Spleen (tissue), 13 donors: ENCODE measurements at places on chromosomes 2 and 18.

- peak; percentile 37 for DNase-seq
These were observed 52.8 kb upstream of the HAAO start for GRCh38 chr2:42844901-42845821.

DNA sequence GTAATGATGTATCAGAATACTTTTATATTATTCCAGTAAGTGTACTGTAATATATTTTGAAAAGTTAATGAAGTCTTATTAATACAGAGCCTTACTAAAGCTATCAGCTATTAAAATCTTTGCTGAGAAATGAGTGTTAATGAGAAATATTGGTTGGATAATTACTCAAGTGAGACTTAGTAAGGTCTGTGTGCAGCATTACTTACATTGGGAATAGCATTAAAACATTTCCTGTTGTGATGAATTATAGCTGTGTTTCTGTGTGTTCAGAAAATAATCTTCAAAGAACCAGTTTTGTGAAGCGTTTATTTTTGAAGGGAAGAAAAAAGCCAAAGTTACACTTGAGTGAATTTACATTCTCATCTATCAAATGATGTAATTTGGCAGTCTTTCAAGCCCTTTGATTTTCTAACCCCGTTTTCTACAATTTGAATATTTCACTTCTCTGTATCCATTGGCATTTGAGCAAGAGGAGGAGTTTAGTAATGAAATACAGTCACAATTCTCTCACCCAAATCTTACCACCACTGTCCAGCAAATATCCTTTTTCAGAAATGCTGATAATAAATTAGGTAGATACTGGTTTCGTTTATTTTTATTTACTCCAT is 123.5 kb upstream of the BOD1L2 start:
- no peak for DNase-seq

DNA sequence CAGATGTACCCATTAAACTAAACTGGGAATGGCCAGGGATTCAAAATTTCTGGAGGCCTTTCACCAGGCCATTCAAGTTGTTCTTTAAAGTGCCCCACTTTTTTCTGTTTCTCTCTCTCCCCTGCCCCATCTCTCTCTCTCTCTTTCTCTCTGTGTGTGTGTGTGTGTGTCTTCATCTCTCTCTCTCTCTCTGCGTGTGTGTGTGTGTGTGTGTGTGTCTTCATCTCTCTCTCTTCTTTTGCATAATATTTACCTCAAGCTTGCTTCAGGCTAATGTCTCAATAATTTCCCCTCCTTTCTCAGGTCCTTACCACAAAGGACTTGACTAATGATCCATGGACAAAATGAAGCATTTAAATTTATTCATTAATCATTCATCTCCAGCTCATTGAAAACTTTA is 164.2 kb upstream of the KLHL14 start:
- DNase-seq: no peak

DNA sequence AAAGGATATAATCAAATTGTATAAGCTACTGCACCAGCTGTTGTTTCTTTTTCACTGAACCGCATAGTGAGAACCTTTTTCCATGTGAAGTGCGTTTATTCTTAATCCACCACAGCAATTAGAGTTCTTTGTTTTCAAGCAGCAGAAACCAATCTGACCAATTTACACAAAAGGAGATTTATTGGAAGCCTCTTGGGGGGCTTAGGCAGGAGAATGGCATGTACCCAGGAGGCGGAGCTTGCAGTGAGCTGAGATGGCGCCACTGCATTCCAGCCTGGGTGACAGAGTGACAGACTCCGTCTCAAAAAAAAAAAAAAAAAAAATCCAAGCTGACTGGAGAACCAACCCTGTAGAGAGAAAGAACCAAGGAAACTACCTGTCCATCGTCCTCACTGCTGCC is 10.0 kb downstream of the ADNP2 start:
- DNase-seq: no peak

GRCh38 chr2:208224802-208225201 is 30.1 kb downstream of the IDH1 start:
- DNase-seq: no peak

DNA sequence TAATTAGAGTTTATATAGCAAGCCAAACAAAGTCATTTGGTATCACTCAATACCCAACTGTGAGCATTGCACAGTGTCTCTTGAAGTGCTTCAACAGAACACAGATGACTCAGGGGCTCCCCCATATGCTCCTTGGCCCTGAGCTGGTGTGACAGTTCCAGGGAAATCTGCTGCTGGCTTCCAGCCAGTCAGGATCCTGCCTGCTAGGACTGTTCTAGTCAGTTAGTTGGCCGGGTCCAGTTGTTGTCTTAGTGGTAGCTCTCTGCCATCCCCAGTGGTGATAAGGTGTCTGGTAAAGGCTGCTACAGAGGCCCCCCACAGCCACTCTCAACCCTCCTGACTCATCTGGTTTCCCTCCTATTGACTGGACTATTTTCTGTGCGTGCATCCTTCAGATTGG is 100.3 kb downstream of the IRS1 start:
- no peak for DNase-seq

DNA sequence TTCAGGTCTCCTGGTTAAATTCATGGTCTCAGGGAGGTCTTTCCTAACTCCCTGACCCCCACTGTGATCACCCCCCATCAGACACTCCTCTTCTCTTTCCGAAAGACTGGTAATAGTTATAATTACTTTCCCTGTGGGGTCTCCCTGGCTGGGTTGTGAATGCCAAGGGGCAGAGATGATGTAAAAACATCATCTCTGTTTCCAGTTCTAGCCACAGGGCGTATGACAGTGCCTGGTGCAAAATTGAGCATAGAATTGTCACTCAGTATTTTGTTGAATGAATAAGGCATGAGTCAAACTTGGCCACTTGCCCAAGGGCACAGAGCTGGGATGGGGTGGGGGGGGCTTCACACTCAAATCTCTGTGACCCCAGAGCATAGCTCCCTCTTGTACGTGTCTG is 65.2 kb downstream of the LTBP1 start:
- no peak for DNase-seq

DNA sequence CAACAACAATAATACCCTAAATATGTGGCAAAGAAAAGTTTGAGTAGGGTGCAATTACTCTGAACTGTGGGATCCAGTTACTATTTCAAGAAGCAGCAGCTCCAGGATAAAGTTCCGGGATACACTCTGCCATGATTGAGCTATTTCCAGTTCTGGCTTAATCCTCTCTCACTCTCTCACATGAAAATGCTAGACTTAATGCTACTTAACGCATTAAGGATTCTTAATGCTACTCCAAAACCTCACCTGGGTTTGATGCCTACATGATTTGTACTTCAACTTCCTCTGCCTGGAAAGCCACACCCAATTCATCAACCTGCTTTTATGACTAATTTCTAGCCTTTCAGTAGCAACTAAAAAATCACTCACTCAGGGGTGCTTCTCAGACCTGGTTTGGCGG is 151.1 kb upstream of the HNMT start:
- DNase-seq: no peak
